ENCODE measurements at places on chromosomes 4 and X.

DNA sequence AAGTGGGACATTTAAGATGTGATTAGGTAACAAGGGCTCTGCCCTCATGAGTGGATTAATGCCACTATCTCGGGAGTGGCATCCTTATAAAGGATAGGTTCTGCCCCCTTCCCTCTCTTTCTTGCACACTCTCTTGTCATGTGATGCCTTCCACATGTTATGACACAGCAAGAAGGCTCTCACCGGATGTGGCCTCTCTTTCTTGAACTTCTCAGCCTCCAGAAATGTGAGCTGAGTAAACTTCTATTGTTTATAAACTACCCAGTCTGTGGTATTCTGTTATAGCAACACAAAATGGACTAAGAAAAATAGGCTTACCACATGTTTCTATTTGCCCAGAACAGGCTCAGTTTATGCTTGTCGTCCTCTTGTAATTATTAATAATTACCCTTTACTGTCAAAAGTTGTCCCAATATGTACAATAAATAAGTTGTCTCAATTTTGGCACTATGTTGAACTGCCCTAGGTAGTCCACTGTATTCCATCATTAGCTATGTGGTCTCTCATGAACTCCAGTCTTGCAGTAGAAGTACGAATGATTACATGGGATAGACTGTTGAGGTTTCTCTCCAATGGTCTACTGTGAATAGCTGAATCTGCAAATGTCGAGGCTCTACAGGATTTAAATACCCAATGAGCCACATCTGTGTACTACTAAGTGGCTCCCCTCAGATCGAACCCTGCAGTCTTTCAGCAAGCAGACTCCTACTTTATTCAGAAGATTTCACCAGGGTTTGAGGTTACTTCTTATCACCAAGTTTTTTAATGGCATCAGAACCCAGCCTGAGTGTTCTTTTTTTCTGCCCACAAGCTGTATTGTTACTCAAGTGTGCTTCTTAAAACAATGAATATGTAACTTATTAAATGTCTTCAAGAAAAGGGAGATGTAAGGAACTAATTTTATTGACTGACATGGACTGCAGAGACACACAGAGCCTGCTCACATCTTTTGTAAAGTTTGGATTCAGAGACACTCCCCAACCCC, 102.0 kb upstream of the LEF1 start:
- DNase-seq, result no peak

GRCh38 chr4:62243895-62244294, 1043.8 kb downstream of the ADGRL3 start:
- DNase-seq, result no peak

DNA sequence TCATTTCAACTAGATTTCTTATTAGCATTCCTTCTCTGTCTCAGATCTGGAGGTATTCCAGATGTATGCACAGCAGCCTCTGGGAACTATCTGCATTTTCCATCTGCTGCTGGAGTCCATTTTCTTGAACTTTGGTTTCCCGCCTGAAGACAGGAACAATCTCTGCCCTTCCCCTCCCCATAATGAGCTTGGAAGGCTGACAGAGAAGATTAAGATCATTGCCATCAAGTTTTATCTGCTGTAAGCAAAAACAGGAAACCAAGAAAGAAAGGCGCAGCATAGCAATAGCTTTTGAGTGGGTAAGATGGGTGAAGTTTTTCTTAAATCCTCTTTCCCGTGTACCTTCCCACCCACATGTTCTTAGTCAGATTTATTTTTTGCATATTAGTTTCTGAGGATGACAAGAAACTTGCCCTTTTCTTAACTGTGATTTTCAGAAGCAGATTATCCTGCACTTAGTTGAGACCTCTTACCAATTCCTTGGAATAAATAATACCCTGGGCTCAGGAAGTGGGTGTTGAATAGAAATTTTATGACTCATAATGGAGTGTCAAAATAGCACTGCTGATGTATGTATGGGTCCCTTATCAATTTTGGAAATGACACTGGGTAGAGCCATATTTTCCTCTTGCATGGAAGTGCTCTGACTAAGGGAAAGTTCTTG, 78.3 kb downstream of the CT47B1 start:
- DNase-seq, result no peak

DNA sequence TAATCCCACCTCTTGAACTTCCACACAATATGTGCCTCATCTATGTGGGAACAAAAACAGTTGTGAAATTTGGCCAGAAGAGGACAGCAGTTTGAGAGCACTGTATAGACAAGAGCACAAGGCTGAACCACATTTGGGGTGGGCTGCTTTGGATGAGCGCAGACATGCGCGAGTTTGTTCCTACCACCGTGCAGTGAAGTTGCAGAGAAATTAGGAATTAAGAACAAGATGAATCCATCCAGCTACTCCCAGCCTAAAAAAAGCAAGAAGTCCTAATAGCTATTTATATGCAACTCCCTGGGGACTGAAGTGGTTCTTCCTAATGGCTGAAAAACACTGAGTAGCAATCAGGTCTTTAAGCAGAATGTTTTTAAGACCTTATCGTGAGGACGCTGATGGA, 1.0 kb downstream of the GAB3 start:
- no peak for DNase-seq

DNA sequence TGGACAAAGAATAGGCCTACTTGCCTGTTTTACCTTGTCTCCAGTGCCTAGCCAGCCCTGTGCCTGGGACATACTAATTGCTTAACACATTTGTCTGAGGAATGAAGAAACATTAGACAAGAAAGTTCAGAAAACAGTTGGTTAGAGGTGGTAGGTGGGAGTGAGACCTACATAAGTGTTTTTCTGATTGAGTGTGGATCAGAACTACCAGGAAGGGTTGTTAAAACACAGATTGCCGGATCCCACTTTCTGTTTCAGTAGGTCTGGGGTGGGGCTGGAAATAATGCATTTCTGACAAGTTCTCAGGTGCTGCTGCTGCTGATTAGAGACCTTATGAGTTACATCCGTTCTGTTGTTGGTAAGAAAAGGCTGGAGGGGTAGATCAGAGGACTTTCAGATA, 5.7 kb upstream of the JADE1 start:
- no peak for DNase-seq

GRCh38 chr4:109629775-109630174, 69.7 kb downstream of the MCUB start:
- DNase-seq, result no peak

- no peak for DNase-seq
Measured at GRCh38 chr4:109665783-109666485, 37.3 kb downstream of the CASP6 start.

DNA sequence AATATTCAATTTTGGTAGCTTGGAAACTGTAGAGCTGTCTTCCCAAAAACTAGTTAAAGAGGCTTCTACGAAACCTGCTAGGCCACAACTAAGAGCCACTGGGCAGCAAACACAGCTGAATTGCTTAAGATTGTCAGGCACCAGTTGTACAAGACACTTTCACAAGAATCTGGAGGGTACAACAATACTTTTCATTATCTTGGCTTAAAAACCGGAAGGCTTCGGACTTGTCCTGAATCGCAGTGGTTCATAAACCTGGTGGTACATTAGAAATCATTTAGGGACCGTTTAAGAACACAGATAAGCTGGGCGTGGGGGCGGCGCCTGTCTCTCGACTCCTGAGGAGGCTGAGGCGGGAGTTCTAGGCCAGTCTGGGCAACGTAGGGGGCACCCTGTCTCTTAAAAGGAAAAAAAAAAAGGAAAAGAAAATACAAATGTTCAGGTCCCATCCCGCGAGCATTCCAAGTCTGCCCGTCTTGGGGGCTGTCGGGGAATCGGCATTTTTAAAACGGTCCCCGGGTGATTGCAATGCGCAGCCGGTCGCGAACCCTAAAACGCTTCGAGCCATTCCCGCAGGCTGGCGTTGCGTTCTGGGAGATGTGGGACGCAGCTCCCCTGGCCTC, 763 bp downstream of the PYURF start:
- no peak for DNase-seq

DNA sequence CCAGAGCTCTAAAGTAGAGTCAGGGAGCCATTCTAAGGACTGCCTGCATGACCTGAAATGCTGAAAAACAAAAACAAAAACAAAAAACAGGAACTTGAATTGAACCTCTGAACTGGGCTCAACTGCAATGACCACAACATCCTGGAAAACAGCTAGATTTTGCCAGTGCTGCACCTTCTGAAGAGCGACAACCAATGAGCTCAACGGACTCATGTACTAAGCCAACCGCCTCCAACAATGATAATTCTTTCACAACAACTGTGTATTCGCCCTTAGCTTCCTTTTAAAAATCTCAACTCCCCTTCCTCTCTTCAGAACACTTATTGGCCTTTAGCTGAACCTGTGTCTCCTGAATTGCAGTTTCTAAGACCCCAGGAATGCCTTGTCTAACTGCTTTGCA, 69.8 kb downstream of the HAUS3 start:
- no peak for DNase-seq

- DNase-seq, result no peak
Measured at GRCh38 chr4:48467442-48467841, 15.7 kb upstream of the SLC10A4 start.

- DNase-seq, result no peak
Measured at GRCh38 chrX:35289952-35290351, 347.4 kb downstream of the FAM47B start.

DNA sequence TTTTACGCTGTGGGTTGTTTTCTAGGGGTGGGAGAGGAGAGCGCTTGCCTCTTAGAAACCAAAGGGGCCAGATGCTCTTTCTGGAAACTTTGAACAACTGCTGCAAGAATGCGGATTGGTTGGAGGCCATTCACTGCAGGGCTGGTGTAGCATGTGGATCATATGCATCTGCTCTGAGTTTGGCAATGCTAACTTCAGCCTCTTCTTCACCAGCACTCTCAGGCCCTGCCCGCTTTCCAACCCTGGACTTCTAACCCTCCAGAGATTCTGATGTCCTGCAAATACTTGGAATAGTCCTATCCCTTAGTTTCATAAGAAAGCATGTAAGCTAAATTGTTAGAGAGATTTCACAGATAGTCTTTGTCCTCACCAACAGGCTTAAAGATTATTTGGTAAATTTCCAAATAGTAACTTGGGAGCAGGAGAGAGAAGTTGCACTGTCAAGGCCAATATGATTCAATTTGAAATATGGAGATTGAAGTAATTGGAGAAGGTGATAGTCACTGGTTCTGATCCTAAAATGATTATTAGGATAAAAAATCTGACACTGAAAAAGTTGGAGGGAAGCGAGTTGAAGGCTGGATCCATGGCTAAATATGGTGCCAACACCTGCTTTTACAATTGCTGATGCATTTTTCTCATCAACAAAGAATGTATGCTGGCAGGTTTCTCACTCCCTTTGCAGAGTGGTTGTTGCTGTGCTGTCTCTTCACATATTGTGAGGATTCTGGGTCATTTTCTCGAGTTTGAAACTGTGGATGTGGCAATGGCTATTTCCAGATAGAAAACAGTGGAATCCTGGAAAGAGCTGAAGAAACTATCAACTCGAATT, 210.4 kb downstream of the PTTG2 start:
- peak; percentile 11 for DNase-seq

- DNase-seq, result no peak
Measured at GRCh38 chr4:40466789-40467188, 131.7 kb downstream of the CHRNA9 start.

DNA sequence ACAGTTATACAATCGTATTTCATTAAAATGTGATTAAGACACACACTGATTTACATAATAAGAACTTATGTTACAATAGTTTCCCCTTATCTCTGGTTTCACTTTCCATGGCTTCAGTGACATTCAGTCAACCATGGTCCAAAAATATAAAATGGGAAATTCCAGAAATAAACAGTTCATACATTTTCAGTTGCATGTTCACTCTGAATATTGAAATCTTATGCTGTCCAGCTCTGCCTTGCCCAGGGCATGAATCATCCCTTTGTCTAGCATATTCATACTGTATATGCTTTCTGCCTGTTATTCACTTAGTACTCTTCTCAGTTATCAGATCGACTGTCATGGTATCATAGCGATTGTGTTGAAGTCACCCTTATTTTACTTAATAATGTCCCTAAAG, 173.8 kb upstream of the DCAF12L2 start:
- no peak for DNase-seq

DNA sequence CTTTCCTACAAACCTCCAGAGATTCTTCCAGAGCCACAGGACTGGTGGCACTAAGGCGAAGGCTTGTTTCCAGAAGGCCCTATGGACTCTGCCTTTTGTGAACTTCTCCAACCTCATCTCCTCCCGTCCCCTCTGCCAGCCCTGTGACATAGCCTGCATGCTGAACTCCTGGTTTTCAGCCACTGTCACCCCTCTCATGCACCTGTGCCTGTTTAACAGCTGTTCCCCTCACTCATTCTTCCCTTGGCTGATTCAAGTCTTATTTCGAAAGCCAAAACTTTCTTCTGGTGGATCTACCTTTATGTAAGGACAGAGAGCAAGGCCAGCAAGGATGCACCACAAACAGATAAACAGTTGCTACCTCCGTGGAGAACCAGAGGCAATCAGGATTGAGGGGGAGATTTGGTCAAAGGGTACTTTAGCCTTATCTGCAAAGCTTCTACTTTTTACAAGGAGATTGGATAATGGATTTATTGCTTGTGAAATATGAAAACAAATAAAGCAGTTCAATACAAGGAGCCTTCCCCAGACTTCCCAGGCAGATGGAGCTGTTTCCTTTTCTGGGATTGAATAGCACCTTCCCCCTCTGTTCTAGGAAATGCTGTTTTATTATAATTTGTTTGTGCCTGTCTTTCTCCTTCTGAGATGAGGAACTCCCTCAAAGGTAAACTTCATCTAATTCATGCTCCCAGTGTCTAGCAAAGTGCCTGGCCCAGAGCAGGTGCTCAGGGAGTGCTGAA, 5.7 kb downstream of the CITED1 start:
- DNase-seq, result peak; percentile 57

DNA sequence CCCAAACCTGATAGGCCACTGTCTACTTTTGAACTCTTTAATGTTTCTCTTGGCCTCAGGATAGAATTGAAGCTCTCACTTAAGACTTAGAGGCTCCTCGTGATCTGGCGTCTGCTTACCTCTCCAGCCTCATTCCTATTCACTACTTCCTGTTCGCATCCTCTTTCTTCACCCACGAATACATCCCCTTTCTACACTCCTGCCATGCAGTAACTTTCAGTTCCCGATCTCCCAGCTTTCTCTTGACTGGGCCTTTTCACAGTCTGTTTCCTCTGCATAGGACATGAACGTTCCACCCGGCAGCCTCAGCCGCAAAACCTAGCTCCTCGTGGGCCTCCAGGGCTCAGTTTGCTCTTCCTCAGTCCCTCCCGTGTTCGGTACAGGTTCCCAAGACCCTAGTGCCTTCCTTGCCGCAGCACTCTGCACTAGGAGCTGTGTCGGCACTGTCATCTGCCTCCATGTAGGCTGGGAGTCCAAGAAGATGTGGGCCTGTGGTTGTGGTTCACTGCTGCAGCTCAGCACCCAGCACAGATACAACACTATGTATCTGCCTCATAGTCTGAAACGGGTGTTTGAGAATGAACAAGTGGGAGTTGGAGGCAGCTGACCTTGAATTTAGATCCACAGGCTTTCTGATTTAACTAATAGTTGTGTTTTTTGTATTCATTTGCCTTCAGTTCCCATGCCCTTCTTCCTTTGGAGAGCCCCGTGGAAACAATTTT, 15.8 kb downstream of the RPL39 start:
- DNase-seq, result no peak

GRCh38 chr4:187444061-187444460, 551.5 kb upstream of the ZFP42 start:
- no peak for DNase-seq

Data from mesenteric fat pad (tissue), 1 donor.